ENCODE measurements at places on chromosomes 5 and 9. TPM values are rescaled to one million over a fixed set of nuclear protein-coding genes. Genes with fewer than 3 reads are reported as not detected.
A peak's percentile ranks its signal among the peaks of the same experiment; 100 is the strongest.

The CMBL gene
- polyA plus RNA-seq, result 1.3 TPM

The ZDHHC11B gene
- 1.9 TPM for polyA plus RNA-seq

The JADE2 gene
- polyA plus RNA-seq, result 14.8 TPM

The NUTM2F gene
- not detected for polyA plus RNA-seq

The CER1 gene
- not detected for polyA plus RNA-seq

The FAT2 gene
- polyA plus RNA-seq, result under 0.01 TPM

The BTNL3 gene
- 0.09 TPM for polyA plus RNA-seq

The CKS2 gene
- 50.0 TPM for polyA plus RNA-seq

GRCh38 chr5:61047346-61047745 is 102.3 kb downstream of the NDUFAF2 start:
- DNase-seq, result no peak

DNA sequence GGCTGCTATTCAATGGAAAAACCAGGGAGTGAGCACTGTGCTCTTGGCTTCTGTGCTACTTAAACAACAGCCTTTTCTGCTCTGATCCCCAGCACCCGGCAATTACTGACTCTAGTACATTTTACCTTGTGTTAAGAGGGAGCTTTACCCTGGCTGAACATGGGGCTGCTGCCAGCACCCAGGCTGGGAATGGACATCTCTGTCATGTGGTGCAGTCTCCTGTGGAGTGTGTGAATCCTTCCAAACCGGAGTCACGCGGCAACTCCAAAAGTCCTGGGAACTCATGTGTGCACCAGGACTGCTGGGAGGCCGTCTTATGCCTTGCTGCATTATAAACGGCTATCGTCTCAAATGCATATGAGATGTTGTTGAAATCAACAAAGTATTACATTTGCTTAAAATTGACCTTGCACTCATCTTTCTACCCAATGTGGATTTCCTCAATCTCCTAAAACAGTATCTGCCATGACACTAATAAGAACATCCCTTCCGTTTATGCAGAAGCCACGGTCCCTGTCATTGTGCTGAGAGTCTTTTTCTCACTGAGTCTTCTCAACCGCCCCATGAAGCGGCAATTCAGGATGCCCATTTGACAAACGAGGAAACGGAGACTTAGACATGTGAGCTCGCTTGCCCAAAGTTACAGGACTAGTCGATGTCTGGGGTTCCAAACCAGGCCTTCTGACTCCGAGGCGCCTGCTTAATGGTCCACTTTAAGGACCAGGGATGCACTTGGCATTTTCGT is 884 bp upstream of the GSN start:
- DNase-seq, result no peak

DNA sequence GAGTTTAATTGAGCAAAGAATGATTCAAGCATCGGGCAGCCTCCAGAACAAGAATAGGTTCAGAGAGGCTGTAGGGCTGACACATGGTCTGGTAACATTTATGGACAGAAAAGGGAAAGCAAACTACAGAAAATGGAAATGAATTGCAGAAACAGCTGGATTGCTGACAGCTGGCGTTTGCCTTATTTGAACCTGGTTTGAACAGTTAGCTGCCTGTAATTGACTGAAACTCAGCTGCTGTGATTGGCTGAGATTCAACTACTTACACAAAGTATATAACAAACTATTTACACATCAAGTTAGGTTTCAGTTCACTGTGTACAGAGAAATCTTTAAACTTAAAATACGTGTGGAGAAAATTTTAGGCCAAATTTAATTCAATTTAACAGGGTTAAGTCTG is 441.7 kb downstream of the PRELID2 start:
- no peak for DNase-seq

- DNase-seq, result no peak
These were observed 155.7 kb upstream of the EFNA5 start for GRCh38 chr5:107826311-107827000.

DNA sequence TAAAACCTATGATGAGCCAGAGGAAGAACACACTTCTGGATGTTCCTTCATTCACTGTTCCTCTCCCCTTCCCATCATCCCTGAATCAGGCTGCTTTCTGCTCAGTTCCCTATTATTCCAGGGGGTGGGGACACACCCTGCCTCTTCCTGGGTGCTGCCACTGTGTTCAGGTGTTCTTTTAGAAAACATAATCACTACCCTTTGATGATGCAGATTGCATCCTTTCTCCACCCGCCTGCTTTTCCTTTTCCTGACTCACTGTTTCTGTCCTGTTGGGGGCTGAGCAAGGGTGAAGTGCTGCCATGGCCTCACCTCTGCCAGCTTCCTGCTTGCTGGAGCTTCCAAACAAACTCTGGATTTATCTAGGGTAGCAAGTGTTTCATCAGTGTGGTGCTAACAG is 331.9 kb upstream of the GRIA1 start:
- DNase-seq, result no peak

DNA sequence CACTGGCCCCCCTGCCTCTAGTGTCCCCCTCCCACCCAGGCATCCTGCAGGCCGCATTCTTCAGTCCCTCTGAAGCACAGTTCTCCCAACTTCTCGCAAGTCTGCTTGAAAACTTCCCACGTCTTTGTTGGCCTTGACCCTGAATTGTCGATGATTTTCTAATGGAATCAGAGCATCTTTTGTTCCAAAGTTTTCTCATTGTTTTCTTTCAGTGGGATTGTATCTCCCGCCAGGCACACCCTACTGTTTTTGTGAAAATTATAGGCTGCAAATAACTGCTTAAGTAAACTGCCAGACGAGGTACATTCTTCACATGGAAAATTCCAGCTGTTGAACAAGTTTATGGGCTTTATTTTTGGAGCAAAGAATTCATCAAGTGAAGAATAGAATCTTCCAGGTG is 122.6 kb upstream of the SLC25A48 start:
- DNase-seq, result no peak

GRCh38 chr9:90702441-90702955 is 59.9 kb upstream of the DIRAS2 start:
- no peak for DNase-seq

DNA sequence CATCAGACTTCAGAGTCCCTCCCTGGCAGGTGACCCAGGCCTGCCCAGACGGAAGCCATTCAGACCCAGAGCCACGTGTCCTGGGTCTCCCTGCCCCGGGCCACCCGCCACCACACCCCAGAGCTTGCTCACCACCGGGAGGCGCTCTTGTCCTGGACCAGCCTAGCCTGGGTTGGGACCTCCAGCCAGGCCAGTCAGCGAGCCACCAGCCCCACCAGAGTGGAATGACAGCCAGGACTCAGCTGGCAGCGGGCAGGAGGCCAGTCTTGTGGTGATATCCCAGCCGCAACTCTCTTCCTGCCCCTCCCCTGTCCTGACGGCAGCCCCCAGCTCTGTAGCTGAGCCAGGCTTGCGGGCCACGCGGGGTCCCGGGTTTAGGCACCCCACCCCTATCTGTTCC is 1.7 kb upstream of the PTGDS start:
- DNase-seq, result peak; percentile 86

DNA sequence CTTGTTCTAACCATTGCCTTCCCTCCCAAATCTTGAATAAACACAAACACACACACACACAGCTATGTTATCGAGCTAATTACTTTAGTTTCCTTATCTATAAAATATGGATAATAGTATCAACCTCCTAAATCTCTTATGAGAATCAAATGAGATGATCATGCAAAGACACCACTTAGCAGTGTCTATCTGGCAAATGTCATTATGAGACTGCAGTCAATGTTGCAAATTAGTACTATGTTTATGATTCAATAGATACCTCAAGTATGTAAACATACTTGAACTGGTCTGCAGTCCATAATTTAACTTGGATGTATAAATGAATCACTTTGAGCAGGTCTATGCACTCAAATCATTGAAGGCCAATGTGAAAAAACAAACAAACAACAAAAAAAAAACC is 22.2 kb upstream of the ERAP2 start:
- DNase-seq, result no peak

DNA sequence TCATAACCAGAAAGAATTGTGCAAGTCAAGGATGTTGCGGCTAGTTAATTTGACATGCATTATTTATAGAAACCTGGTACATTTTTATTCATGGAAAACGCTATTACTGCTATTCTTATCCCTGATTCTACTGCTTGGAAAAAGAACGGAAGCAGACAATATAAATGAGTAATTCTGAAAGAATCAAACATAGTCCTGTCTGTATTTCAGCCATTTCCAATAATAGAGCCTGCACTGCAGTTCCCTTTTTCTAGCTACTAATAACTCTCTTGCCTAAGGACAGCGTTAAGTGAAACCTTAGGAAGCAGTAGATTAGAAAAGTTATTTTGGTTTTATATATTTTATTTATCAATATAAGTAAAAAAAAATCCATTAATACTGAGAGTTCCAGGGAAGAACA is 414.9 kb downstream of the CYLC2 start:
- no peak for DNase-seq

DNA sequence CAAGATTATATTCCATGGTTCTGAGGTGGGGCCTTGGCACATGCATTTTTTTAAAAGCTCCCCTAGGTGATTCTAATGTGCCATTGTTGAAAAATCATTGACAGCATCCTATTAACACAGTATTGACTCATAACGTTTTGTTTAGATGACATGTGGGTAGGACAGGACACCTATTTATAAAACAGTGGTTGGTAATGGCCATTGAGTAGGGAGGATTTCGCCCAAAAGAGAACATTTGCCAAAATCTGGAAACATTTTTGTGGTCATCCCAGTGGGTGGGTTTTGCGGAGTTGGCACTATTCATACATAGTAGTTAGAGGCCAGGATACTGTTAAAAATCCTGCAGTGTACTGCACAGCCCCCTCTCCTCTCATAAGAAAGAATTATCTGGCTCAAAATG is 6.4 kb upstream of the CHD1 start:
- DNase-seq, result no peak

- DNase-seq, result peak; percentile 74
These were observed 75.5 kb downstream of the SEMA4D start for GRCh38 chr9:89422151-89422975.

DNA sequence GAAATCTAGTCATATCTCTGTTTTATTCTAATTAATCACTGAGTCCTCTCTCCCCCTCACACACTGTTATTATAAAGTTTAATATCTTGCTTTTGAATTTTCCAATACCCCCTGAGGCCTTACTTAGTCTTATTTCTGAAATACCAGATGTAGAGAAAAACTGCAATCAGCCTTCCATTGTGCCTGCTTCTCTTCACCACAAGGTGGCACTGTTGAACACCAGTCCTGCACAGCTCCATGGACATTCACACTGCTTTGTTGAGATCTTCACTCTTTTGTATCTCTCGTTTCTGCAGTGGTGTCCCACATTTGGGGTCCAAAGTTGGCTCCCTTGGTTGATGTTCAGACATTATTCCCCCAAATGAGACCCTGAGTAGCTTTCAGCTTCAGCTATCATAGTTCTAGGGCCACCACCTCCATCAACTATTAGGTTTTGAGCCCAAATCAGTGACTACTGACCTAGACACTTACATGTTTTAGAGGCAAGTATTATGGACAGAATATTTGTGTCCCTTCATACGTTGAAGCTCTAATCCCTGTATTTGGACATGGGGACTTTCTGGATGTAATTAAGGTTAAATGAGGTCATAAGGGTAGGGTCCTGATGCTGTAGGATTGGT is 24.3 kb downstream of the BOD1 start:
- DNase-seq, result no peak

- no peak for DNase-seq
These were observed 303.2 kb downstream of the PRR16 start for GRCh38 chr5:120767178-120767820.

All from spleen (tissue), 13 donors.